ENCODE measurements at places on chromosomes 5 and 9.
A peak's percentile ranks its signal among the peaks of the same experiment; 100 is the strongest.

DNA sequence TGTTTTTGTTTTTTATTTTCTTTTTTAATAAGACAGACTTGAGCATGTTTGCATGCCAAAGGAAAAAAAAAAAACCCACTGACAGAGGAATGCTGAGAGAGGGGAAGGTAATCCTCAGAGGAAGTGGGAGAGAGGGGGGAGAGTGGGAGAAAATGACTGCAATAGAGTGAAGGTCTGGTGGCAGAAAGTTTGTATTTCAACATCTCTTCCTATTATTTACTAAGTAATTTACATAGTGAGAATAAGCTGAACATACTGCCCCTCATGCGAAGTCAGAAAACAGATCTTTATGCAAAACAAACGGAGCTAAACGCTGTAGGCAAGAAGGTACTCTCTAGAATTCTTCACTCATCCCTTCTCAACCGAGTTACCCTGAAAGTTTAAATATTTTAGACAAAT, 45.0 kb downstream of the ELL2 start:
- no peaks in the 10 kb centered on the region for H3K36me3 ChIP-seq
- H3K27me3 ChIP-seq = no peaks in the 10 kb centered on the region

- H3K4me1 ChIP-seq = no peaks in the 10 kb centered on the region
- H3K27ac ChIP-seq = no peak overlapping the region
- no peak overlapping the region for H3K4me3 ChIP-seq
- H3K27me3 ChIP-seq = peaks cover 7% of the 10 kb centered on the region
These were observed 27.3 kb downstream of the SARDH start for GRCh38 chr9:133710661-133711427.

- no peak for DNase-seq
- no peaks in the 10 kb centered on the region for H3K36me3 ChIP-seq
- H3K27me3 ChIP-seq = peaks cover 2% of the 10 kb centered on the region
- H3K4me1 ChIP-seq = peaks cover 19% of the 10 kb centered on the region
- H3K27ac ChIP-seq = no peak overlapping the region
These were observed 752.1 kb downstream of the DTWD2 start for GRCh38 chr5:118236108-118236849.

DNA sequence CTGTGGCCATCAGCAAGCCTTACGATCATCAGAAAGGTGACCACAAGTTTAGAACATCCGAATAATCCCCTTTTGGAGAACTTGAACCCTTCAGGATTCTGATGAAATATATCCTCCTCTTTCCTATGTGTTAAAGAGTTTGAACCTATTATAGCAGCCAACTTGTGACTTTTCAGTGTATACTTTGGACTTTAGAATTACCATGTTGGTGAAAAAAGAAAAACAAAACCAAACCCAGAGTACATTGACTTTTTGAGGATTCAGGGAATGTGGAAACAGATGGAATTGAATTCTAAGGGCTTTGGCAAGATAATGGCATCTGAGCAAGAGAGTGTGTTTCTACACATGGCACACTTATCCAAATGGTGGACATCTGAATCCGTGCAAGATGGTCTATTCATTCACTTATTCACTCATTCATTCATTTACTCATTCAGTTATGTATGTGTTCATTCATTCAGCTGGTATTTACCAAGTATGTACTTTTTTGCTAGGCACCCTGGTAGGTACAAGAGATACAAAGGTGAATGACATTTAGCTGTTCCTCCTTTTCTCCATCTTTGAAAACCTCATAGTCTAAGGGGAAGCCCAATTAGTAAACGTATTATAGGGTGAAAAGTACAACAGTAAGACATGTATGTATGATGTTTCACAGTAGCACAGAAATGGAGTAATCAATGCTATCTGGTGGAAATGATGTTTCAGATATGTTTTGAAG, 91.8 kb downstream of the PRDM6 start:
- H3K4me3 ChIP-seq = no peak overlapping the region
- peaks cover 5% of the 10 kb centered on the region for H3K4me1 ChIP-seq
- H3K36me3 ChIP-seq = no peaks in the 10 kb centered on the region
- no peak for DNase-seq
- no peak overlapping the region for H3K27ac ChIP-seq

GRCh38 chr5:206406-206805, 11.5 kb downstream of the CCDC127 start:
- no peak overlapping the region for H3K27ac ChIP-seq
- H3K4me3 ChIP-seq = no peak overlapping the region
- no peak for DNase-seq
- H3K27me3 ChIP-seq = peaks cover 8% of the 10 kb centered on the region

DNA sequence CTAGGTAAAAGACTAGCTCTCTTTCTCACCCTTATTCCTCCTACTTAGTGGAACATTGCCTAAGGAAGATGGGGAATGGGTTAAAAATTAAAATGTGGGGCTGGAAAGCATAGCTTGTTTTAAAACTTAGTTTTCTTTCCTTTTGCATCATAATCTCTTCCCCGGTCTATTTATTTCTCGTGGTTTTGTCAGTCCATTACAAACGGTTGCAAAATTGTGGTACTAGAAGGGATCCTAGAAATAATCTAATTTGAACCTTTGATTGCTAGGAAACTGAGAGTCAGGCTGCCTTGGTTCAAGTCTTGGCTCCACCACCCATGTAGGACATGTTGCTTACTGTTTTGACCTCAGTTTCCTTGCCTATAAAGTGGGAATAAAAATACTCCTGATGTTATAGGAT, 1.3 kb downstream of the IL31RA start:
- no peak for DNase-seq
- H3K4me1 ChIP-seq = peaks cover 11% of the 10 kb centered on the region
- no peaks in the 10 kb centered on the region for H3K36me3 ChIP-seq
- no peaks in the 10 kb centered on the region for H3K27me3 ChIP-seq
- H3K27ac ChIP-seq = no peak overlapping the region

- H3K4me3 ChIP-seq = no peak overlapping the region
- H3K4me1 ChIP-seq = peaks cover 4% of the 10 kb centered on the region
- no peak for DNase-seq
- no peak overlapping the region for H3K27ac ChIP-seq
- H3K27me3 ChIP-seq = peaks cover 9% of the 10 kb centered on the region
These were observed 3.8 kb upstream of the RASEF start for GRCh38 chr9:83066771-83067170.

DNA sequence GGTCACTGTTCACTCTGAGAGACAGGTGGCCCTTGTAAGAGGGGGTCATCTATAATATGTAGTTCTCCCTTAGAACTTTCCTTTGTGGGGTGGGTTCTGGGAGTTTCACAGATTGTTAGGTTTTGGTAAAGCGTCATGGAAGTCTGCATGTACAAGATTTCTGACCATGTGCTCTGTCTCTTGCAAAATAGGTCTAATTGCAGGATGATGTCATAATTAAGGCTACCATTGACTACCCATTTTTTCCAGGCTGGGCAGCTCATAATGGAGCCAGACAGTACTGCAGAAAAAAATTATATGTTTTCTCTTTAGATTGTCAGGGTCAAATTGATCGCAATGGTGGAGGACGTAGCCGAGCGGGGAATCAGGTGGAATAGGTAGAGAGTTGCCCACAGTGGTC, 3.7 kb upstream of the GM2A start:
- peaks cover 4% of the 10 kb centered on the region for H3K27me3 ChIP-seq

DNA sequence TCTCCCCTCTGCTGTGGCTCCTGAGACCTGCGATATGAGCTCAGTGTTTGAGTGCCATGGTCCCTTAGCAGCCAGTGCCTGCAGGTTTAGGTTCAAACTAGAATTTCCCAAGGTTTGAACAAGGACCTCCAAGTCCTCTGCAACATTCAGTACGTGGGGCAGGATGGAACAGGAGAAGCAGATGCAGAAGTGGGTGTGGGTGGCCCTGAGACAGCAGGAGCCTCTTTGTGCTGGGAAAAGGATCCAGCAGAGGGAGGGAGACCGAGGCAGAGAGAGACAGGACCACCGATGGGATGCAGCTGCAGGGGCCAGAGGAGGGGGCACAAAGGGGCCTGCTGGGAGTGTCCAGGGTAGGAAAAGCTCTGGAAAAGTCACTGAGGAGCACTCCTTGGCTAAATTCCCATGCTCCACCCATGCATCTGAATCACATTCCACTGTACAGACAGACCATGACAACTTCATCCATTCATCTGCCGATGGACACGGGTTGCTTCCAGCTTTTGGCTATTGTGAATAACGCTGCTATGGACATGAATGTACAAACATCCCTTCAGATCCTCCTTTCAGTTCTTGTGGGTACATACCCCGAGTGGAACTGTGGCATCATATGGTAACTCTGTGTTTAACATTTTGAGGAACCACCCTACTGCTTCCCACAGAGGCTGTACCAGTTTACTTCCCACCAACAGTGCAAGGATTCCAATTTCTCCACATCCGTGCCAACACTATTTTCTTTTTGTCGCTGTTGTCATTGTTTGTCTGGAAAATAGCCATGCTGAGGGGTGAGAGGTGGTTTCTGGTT, 26.7 kb upstream of the SUSD3 start:
- peaks cover 4% of the 10 kb centered on the region for H3K36me3 ChIP-seq
- H3K27ac ChIP-seq = no peak overlapping the region
- peaks cover 10% of the 10 kb centered on the region for H3K27me3 ChIP-seq
- DNase-seq = no peak

DNA sequence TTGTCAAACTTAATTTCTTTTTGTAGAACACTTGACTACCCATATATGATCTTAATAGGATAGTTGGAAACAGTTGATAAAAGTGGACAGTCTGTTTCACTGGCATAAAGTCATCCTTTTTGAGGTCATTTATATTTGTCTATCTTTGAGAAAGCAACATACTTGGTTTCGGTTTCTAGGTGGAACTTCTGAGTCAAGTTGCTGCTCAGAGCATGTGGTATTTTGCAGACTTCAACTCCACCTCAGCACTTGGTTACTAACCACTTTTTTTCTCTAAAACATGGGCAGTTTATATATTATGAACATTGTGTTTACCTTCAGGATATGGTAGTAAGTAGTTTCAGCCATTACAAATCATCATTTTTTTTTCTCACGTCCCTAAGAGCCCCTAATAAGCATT, 1749.0 kb upstream of the C9orf72 start:
- H3K27ac ChIP-seq = no peak overlapping the region
- no peak overlapping the region for H3K4me3 ChIP-seq
- H3K36me3 ChIP-seq = no peaks in the 10 kb centered on the region
- no peaks in the 10 kb centered on the region for H3K27me3 ChIP-seq
- DNase-seq = no peak

DNA sequence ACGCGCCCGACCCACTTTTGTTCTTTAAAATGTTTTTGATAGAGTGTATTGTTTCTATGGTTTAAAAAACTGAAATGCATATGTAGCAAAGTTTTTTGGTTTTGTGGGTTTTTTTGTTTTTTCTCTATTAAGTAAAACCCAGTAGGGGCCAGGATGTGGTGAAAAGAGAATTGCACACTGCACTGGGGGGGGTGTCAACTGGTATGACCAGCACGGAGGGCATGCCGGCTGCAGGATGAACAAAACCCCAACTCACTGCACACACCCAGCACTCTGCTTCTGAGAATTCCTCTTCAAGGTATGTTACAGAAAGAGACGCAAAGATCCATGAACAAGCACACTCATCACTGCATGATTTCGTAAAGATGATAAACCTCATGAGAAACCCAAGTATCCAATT, 75.0 kb downstream of the STK10 start:
- peaks cover 4% of the 10 kb centered on the region for H3K27me3 ChIP-seq
- H3K27ac ChIP-seq = no peak overlapping the region
- H3K36me3 ChIP-seq = peaks cover 28% of the 10 kb centered on the region
- H3K4me3 ChIP-seq = no peak overlapping the region
- peaks cover 26% of the 10 kb centered on the region for H3K4me1 ChIP-seq

- no peaks in the 10 kb centered on the region for H3K4me1 ChIP-seq
- H3K27ac ChIP-seq = no peak overlapping the region
- no peak for DNase-seq
- no peaks in the 10 kb centered on the region for H3K27me3 ChIP-seq
These were observed 30.1 kb upstream of the TMEM250 start for GRCh38 chr9:136148766-136149165.

DNA sequence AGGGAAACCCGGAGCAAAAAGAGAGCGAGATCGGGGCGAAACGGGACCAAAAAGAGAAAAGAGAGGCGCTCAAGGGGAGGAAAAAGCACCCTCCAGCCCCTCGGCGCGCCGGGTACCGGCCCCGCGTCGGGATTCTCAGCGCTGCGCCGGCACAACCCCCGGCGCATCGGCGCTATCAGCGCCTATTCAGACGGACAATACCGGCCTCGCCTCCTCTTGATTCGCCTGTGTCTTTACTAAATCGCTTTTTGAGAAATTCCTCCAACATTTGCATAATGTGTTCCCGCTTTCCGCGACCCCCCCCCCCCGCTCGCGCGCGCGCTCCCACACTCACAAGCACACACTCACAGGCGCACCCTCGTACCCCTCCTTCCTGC, 578 bp downstream of the LHX6 start:
- H3K4me3 ChIP-seq = peak overlapping the region; percentile 42
- DNase-seq = no peak
- H3K27ac ChIP-seq = no peak overlapping the region

DNA sequence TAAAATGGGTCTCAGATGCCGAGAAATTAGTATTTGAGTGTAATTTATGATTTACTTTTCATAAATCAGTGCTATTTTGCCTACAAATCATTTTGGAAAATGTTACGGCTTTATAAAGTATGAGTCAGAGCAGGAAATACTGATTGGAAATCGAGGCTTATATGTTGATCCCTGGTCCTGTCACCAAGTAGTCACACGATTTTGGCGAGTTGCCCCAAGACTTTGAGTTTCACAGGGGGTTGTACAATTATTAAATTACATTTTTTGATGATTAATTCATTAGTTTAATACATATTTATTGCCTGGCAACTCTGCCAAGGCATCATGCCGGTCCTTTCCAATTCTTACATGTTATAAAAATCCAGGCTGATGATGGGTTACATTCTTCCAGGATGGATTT, 443.9 kb upstream of the KLF4 start:
- H3K4me1 ChIP-seq = peaks cover 5% of the 10 kb centered on the region
- H3K4me3 ChIP-seq = no peak overlapping the region
- DNase-seq = no peak
- H3K27ac ChIP-seq = no peak overlapping the region
- no peaks in the 10 kb centered on the region for H3K27me3 ChIP-seq
- no peaks in the 10 kb centered on the region for H3K36me3 ChIP-seq

GRCh38 chr5:22316294-22316693, 536.9 kb downstream of the CDH12 start:
- H3K4me3 ChIP-seq = no peak overlapping the region
- H3K27ac ChIP-seq = no peak overlapping the region
- no peaks in the 10 kb centered on the region for H3K36me3 ChIP-seq
- no peaks in the 10 kb centered on the region for H3K27me3 ChIP-seq
- H3K4me1 ChIP-seq = no peaks in the 10 kb centered on the region
- no peak for DNase-seq

DNA sequence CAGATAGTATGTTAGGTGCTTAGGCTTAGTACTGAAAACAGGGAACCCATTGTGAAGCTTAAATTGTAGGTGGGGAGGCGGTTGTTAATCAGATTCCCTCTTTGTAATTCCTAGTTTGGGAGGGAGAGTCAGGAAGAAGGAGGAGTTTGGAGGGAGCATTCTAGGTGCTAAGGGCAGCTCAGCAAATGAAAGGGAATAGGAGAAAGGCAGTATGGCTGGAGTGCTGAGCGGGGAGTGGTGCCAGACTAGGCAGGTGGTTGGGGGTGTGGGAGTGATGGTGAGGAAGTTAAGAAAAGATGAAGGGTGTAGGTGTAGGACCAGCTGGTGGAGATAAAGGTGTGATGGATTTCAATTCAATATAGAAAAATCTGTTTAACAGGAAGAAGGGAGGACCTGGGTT, 11.1 kb upstream of the GARNL3 start:
- peaks cover 7% of the 10 kb centered on the region for H3K4me1 ChIP-seq
- no peaks in the 10 kb centered on the region for H3K27me3 ChIP-seq
- DNase-seq = no peak
- no peaks in the 10 kb centered on the region for H3K36me3 ChIP-seq
